ENCODE measurements at places on chromosomes 4 and X.

DNA sequence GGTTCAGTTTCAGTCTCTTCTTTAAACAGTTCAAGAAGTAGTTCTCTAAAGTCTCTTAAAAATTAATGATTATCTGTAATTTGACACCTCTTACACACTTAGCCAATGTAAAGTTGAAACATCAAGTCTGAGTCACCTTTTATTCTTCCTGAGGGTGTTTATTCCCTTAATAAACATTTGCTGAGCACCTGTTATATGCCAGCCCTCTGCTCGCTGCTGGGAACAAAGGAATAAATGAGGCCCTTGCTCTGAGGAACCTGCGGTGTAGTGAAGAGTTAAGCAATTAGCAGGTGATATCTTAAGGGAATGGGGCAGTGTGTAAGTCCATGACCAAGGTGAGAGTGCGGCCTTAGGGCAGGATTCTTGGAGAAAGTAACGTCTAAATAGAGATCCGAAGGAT is 5.2 kb upstream of the NDNF start:
- DNase-seq = no peak

- no peak for DNase-seq
Observed at GRCh38 chrX:85065512-85066198, 62.0 kb downstream of the APOOL start.

- DNase-seq = no peak
Observed at GRCh38 chr4:67749286-67749685, 4.9 kb downstream of the GNRHR start.

- no peak for DNase-seq
Observed at GRCh38 chr4:117634716-117635115, 399.6 kb upstream of the NDST3 start.

DNA sequence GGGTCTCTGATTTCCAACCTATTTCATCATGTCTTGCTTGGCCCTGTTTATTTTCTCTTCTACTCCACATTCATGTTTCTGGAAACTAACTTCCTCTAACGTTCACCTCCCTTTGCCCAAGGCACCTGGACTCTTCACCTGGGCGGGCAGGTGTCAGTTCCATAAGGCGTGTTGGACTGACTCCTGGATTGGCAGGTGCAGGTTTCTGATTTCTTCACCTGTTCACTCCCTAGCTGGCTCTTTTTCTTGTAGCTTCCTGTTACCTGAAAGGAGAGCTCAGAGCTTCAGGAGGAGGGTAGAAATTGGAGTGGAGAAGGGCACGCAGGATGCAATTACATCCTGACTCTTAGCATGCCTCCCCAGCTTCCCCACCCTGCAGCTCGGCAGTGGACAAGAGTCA is 350.8 kb upstream of the KLF3 start:
- DNase-seq = no peak
